Posterior cingulate gyrus (tissue), 11 donors: ENCODE measurements at places on chromosomes 7 and 10.

DNA sequence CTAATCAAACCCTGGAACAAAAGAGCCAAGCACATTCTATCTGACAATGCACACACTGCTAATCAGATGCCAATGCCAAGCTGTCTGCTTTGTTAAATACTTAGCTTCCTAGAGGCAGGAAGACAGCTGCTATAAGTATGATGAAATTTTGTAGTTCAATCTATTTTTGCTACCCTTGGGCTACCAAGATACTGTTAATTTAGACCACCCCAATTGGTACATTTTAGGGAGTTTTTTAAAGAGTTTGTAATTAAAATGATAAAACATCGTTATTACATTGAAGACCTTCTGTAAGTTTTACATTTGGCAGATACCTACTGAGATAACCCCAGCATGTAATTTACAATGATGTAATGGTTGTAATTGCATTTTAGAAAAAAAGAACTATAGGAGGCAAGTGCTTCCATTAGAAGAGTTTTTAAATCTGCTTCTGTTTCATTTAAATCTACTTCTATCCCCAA lies 268.5 kb downstream of the ADK start:
- no peak for DNase-seq

- DNase-seq, result no peak
Observed at GRCh38 chr10:79149662-79150443, 81.1 kb downstream of the ZMIZ1 start.

DNA sequence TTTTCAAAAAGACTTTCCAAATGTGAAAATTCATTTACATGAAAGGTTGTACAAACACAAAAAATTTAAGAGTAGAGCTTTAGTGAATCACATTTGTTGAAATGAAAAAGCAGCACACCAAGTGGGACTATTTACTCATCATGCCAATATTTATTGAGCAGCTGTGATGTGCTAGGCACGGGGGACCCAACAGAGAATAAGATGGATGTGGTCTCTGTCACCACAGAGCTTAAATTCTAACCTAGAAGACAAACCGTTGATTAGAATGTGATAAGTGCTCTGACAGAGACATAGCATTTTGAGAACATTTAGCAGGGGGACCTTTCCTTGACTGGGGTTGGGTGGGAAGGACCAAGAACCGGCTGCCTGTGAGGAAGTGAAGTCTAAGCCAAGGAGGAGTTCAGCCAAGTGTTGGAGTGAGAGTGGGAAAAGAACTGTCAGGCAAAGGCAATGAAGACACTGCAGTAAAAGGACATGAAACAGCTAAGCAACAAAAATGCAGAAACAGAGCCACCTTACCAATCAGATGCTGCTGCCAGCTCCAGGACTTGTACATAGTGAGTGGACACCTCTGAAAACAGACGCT lies 19.1 kb downstream of the ADAM12 start:
- no peak for DNase-seq

GRCh38 chr7:95609277-95609971 lies 13.1 kb upstream of the PDK4 start:
- DNase-seq, result peak; percentile 21

DNA sequence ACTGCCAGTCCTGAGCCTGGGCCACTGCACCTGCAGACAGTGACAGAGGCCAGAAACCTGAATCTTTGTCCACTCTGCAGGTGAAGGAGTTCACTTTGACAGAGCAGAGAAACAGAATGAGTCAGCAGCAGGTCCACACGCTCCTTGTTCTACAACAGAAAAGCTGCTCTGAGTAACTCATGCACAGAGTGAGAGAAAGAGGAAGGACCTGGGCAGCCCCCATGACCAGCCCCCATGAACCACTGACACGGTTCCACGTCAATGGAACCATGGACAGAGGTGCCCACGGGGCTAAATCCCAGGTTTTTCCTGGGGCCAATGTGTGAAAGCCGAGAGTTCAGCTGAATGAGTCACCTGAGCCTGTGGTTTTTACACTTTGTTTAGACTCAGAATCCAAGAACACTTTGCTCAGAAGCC lies 40.8 kb upstream of the CTBP2 start:
- no peak for DNase-seq

DNA sequence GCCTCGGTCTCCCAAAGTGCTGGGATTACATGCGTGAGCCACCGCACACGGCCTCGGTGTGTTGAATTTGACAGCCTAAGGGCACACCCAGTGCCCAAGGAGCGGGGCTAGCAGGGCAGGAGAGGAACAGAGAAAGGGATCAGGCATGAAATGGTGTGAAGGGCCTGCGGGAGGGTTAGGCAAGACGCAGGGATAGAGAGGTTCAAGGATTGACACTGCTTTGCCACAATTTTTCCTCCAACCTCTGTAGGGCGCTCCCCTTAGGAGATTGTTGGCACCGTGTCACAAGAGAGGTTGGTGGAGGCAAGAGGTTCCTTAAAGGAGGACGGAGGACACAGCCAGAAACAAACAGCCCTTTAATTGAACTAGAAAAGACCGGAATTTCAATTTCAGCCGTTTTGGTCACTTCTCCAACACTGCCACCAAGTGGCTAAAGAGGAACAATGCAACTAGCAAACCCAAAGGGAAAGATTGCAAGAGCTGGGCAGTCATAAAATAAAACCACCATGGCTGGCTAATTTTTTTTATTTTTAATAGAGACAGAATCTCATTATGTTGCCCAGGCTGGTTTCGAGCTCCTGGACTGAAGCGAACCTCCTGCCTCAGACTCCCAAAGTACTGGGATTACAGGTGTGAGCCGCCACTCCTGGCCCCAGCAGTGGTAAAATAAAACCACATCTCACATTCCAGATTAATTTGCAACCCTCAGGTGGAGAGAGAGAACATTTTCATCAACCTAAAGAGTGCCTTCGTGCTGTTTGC lies 6.9 kb upstream of the CREB3L2 start:
- no peak for DNase-seq

GRCh38 chr10:11345224-11346054 lies 266.0 kb downstream of the USP6NL start:
- no peak for DNase-seq

GRCh38 chr7:30877015-30877769 lies 34.5 kb upstream of the AQP1 start:
- DNase-seq, result no peak

DNA sequence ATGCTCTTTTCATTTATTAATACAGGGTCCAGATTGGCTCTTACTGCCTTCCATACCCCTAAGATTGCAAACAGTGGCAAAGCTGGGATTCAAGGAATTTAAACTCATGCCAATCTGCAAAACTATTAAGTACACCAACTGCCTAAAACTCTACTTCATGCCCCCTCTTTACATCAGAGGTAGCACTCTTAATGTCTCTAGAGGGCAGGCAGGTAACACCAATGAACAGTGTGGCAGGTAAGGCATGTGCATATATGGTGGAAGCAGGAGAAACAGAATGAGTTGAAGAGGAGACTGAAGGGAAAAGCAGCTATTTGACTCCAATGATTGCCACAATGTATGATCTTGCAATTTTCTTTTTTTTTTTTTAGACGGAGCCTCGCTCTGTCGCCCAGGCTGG lies 156.7 kb downstream of the BTAF1 start:
- no peak for DNase-seq

- DNase-seq, result no peak
Observed at GRCh38 chr10:60753152-60753551, 25.1 kb upstream of the CDK1 start.

DNA sequence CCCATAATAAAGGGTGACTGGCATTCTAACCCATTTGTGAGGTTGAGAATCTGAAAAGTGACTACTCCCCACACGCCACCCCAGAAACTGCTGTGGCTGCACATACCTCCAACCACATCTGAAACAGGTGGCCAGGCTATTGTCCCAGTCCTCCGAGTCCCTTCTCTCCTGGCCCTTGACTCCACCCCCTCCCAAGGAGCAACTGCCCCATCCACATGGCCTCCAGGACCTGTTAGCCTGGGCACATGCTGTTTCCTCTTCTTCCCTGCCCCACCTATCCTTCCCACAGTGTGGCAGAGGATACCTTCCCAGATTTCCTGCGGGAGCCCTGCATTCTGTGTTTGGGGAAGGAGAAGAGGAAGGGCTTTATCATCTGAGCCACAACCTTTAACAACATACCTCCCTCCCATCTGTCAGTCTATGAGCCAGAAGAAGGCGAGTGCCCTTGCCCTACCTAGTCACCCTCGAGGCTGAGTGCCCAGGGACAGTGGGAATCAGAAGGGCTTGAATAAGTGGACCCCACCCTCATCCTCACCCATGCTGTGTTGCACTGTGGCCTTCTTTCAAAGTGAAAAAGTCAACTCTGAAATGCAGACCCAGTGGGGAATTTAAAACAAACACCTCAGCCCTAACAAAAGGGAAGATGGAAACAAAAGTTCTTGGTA lies 11.9 kb downstream of the STEAP1B start:
- DNase-seq, result no peak

DNA sequence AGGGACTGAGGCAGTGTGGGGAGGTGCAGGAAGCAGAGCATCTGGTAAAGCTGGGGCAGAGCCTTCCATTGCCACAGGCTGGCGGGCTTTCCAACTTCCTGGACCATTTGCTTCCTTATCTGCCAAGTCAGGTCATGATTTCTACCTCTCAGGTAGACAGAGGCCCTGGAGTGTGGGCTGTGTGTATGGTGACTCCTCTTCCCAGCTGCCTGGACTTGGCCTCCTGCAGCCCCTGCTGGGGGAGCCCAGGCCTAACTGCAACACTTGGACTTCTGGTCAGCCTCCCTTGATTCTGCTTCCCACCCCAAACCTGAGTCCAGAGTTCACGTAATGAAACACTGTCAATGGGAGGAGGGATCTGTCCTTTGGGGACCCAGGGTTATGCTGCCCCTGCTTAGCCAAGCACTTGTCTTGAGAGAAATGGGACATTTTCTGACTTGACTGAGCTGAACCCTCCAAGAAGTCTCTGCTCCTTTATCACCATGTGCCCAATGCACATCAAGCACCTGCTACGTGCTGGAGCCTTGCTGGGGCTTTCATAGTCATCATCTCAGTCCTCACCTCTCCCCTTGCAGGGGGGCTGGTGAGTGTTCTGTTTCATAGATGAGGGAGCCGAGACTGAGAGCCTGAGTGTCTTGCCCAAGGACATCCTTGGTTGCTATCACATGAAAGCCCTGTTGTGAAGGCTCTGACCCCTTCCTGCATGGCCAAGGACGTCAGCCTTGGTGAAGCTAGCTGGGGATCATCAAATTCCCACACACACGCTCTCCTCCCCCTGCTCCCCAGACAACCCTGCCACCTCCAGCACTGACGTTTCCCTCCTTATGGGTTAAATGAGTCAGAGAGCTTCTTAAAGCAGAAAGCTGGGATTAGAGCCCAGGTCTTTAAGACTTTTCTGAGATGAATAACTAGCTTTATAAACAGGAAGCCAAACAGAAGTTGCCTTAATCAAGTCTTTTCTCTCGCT lies 3.4 kb downstream of the CLEC2L start:
- no peak for DNase-seq

DNA sequence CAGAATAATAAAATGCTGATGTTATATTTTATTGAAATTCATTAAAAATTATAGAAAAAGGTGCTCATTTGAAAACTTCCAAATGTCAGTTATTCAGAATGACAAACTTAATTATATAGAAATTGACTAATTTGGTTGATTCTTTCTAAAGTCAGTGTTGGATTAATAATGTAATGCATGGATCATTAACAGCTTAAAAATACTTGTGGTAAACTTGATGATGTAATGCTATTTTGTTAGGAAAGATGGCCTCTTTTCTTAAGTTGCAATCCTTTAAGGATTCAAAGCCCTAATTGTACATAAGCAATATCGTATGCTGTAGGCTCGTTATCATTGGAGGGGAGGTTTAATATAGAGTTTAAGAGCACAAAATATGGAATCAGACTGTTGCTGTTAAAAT lies 141.2 kb downstream of the ZEB1 start:
- DNase-seq, result no peak

- DNase-seq, result no peak
Observed at GRCh38 chr7:86833360-86833759, 189.7 kb downstream of the GRM3 start.

- no peak for DNase-seq
Observed at GRCh38 chr7:50095634-50096033, 2.6 kb upstream of the ZPBP start.
